ENCODE measurements at places on chromosomes 5 and 9.

GRCh38 chr9:136455043-136456002 lies 15.7 kb upstream of the INPP5E start:
- no peak for DNase-seq

DNA sequence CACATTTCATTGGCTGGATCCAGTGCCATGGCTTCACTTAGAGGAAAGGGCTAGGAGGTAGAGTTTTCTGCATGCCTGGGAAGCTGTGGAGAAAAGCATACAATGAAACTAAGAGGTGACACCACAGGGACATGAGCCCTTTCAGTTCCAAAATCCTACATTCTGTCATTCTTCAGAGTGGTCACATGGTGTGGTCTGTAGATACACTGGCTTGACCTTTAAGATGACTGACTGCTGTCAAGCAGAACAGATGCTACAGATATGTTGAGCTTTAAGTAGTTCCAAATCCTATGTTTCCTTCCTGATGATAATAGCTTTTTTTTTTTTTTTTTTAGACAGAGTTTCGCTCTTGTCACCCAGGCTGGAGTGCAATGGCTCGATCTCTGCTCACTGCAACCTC lies 26.2 kb downstream of the DMRT3 start:
- DNase-seq, result no peak

DNA sequence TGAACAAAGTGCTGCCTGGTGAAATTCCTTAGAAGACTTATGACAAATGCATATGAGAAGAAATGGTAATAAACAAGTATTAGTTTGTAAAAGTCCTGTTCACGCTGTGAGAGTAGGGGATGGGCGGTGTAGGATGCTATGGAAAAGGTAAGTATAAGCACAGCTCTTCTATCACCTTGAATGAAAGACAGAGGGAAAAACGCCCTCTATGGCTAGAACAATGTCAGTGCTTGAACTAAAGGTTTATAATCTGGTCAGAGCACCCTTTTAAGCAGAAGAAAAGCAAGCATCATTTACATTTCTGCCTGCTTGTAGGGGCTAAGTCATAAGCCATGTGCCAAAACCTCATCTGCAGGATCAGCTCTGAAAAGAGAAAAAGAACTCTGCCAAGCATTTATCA lies 115.2 kb downstream of the LHFPL2 start:
- no peak for DNase-seq

GRCh38 chr9:99724640-99725039 lies 97.0 kb upstream of the NR4A3 start:
- no peak for DNase-seq

GRCh38 chr5:140113180-140113698 lies 670 bp upstream of the PURA start:
- DNase-seq, result no peak

GRCh38 chr9:27086818-27087680 lies 22.0 kb upstream of the TEK start:
- DNase-seq, result no peak

GRCh38 chr5:156361436-156362109 lies 34.6 kb downstream of the SGCD start:
- DNase-seq, result no peak

DNA sequence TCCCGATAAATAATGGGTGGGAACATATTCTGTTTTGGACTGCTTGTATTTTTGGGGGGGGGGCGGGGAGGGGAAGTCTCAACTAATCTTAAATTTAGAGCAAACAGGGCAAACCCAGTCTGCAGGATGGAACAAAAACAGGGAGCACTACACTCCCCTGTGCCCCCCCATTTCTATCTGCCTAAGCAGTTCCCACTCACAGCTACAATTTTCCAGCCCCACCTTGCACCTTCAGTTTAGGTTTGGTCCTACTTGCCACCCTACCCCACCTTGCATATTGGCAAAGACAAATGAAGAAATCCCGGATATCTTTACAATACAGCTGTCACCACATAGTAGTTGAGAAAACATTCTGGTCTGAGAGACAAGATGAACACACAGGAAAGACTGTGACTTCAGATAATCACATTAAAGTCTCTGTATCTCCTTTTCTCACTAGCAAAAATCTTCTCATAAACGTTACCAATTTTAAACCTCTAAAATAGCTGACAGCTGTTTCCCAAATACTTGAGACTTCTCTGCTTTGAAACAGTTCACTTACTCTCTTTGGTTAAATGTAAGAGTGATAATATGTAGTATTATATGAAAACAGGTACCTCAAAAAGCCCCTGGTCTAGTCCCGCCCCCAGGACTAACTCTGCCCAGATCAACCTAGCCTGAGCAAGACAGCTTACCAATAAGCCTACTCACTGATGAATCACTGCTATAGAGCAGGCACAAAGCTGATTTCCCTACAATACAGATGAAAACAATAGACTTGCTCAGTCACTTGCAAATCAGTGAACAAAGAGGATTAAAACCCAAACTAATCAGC lies 5.2 kb upstream of the RAPGEF6 start:
- no peak for DNase-seq

- no peak for DNase-seq
Measured at GRCh38 chr5:134553821-134554267, 28.4 kb downstream of the JADE2 start.

- DNase-seq, result no peak
Measured at GRCh38 chr5:145703856-145704255, 131.3 kb downstream of the PRELID2 start.

DNA sequence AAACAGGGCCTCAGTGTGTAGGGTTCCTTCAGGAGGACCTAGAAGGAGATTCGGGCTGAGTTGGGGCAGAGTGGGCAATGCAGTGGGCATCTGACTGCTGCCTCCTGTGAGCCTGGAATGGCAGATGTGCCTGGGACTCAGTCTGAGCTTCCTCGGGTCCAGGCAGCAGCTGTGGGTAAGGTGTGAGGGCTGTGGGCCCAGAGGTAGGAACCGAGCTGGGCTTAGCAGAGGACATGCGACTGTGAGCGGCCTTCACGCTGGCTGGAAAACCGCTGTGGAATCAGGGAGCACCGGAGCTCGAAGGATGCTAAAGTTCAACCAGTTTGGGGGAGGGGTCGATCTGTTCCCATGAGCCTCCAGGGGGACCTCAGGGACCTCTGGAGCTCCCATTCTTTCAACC lies 137.0 kb downstream of the PAX5 start:
- DNase-seq, result no peak

- DNase-seq, result no peak
Measured at GRCh38 chr9:97564291-97565175, 63.1 kb downstream of the TMOD1 start.

DNA sequence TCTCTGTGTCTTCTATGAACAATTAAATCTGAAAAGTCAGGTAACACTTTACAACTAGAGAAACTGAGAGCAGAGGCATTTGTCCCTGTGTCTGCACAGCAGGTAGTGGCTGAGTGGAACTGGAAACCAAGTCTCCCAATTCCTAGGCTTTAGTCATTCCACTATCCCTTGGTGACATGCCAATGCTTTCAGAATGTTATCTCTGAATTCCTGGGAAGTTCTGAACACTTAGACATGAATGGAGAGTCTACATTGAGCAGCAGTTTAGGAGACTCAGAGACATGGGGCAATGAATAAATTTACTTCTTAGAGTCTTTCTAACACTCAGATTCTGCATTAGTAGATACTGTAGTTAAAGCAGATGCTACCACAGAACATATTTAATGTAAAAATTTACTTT lies 94.8 kb upstream of the APC start:
- no peak for DNase-seq

GRCh38 chr9:5336688-5337087 lies 3.0 kb downstream of the RLN1 start:
- peak; percentile 65 for DNase-seq

GRCh38 chr5:140025736-140026135 lies 17.4 kb downstream of the NRG2 start:
- DNase-seq, result no peak

GRCh38 chr5:67880876-67881275 lies 334.7 kb upstream of the PIK3R1 start:
- DNase-seq, result no peak

DNA sequence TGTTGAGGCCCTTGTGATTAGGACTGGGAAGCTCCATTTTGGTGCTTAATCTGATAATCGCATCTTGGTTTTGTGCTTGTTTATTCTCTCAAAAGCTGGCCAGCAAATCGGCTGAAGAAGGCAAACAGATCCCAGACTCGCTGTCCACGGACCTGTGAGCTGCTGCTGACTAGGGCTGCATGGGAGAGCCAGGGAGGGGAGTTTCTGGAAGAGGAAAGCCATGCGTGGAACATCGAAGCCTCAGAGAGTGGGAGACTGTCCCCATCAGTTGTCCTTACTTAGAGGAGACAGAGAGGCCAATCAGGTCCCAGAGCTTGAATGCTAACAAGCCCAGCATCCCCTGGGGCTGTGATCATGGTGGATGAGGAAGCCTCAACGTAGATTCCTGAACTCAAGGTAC lies 23.0 kb upstream of the FOXI1 start:
- DNase-seq, result no peak

- no peak for DNase-seq
Measured at GRCh38 chr5:60354311-60354710, 345.7 kb downstream of the DEPDC1B start.

GRCh38 chr5:136115183-136115865 lies 17.3 kb upstream of the SMAD5 start:
- DNase-seq, result no peak

DNA sequence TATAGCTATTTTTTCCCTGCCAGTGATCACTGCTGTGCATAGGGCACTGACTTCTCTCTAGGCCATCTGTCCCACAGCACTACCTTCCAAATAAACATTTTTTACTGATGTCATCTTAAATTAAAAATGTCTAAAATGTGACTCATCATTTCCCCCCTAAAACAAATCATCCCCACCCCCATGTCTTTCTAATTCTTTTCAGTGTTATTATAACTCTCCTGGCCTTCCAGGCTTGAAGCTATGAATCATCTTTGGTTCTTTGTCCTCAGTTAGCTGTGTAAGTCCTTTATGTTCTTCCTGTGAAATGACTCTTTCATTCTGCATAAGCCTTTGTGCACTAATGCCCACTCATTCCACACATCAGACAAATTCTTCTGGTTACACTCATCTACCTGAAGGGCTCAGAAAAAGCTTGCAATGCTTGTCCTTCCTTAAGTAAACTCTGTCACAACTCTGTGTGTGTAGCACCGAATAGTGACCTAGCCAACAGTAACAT lies 78.1 kb downstream of the CFAP95 start:
- no peak for DNase-seq
